ENCODE measurements at places on chromosomes 6 and 20.

DNA sequence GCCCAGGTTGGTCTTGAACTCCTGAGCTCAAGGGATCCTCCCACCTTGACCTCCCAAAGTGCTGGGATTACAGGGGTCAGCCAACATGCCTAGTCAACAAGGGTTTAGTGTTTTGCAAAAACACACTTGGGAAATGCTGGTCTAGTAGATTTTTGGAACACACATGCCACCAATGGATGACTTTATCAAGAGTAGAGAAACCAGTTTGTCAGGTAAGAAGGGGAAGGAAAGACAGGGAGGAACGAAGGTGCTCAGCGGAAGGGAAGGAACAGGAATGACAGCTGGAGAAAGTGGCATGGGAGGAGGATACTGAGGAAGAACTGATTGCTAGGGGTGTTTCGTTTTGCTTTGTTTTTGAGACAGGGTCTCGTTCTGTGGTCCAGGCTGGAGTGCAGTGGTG, 15.6 kb upstream of the SEC63 start:
- no peak for DNase-seq

- no peak for DNase-seq
Measured at GRCh38 chr6:11141295-11141694, 29.8 kb upstream of the ERVFRD-1 start.

- no peak for DNase-seq
Measured at GRCh38 chr20:58630063-58630462, 21.0 kb upstream of the STX16 start.

GRCh38 chr6:134314006-134314821, 3.7 kb downstream of the SGK1 start:
- no peak for DNase-seq

DNA sequence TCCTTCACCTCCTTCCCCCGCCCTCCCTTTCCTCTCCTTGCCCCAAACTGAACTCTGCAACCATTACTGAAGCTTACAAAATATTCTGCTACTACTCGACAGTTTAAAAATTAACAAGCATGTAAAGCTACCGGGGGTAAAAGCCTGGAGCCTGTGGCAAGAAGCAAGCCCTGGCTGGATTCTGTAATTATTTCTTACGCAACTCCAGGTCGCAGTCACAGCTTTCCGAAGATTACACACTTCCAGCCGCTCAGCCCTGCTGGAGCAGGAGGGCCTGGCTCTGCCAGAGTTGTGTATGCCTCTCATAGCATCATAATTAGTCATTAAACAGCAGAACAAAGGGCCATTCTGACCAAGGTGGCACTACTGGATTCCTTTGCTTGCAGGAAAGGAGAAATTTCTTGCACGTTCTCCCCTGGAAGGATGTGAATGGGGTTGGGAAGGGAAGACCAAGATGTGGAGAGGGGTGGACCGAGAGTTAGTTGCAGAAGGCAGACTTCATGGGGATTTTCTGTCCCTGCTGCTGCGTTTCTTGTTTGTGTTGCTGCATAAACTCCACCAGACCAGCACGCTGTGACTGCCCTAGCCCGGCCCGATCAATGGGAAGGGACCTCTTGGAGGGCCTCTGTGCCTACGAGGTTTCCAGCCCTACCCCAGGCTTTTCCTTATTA, 23.6 kb downstream of the FOXQ1 start:
- no peak for DNase-seq

DNA sequence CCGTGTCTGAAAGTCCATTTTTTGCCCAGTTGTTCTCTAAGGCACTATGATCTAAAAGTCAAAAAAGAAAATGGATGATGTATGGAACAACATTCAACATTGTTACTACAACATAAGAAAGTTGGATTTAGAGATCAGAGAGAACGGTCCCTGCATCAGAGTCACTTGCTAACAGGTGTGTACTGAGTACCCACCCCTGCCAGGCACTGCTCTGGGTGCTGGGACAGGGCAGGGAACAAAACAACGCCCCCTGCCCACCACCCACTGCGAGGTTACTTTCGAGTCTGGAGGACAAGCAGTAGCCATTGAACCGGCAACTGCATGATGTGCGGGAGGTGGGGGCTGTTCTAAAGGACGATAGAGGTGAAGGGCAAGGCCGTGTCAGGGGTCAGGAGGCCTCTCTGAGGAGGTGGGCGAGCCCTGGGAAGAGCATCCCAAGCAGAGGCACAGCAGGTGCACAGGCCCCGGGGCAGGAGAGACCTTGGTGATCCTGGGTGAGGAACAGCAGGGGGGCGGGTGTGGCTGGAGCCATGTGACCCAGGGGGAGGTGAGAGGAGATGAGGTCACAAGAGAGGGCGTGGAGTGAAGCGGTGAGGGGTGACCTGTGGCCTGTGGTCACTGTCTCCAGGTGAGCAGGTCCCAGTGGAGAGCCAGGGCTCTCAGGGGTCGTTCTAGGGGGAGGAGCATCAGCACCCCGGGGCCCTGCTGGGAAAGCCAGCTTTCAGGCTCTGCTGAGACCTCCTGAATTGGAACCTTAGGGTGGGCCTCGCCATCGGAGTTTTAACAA, 197.5 kb upstream of the SULF2 start:
- DNase-seq = no peak

GRCh38 chr6:134593887-134594286, 276.0 kb upstream of the SGK1 start:
- no peak for DNase-seq

GRCh38 chr20:51586005-51586440, 43.5 kb upstream of the NFATC2 start:
- no peak for DNase-seq

- no peak for DNase-seq
Measured at GRCh38 chr6:90323706-90324105, 27.1 kb upstream of the BACH2 start.

DNA sequence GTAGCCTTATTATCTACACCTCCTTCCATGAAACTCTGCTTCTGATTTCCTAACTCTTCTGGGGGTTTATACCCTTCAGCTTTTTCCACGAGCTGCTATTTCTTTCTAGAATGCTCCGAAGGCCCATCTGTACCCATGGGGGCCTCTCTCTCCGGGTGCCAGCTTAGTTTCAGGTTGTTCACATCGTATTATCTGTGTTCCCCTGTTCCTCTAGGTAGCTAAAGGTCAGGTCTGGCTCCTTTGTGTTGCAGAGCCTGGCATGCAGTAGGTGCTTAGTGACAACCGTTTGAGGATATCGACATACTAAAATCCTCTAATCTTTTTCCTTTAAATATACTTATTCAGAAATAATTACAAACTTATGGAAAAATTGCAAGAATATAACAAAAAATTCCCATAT, 73.0 kb downstream of the UST start:
- no peak for DNase-seq

DNA sequence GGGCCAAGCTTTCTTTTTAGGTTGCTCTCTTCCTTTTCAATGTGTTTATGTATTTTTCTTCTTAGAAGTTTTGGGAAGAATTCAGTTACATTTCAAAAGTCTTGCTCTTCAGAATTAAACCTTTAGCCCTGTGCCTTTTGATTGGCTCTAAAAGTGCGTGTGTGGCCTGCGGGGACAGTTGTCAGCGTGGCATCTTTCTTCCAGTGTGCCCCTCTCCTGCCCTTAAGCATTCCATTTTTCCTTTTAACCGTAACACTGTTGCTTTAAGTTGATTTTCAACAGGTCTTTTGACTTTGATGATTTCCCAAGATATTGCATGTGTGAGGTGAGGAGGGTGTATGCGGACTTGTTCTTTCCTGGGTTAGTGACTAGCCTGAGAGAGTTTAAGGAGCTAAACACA, 999.1 kb upstream of the FLRT3 start:
- DNase-seq = no peak

- DNase-seq = no peak
Measured at GRCh38 chr20:46622165-46622564, 29.1 kb downstream of the SLC13A3 start.
